ENCODE measurements at places on chromosomes 7 and 10.

DNA sequence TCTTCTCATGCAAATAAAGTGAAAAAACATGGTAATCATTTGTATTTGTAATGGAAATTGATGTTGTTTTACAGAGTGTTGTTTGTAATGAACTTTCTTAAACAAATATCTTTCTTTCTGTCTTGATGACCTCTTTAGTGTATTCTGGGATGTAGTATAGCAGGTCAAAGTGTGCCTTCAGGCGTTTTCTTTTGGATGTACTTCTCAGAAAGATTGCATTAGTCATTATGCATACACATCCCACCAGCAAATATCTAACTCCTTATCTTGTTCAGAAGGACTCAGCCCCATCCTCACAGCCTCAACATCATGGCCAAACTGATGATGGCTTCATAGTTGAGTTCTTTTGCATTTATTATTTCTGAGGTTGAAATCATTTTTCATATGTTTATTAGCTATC is 124.7 kb downstream of the LRRC18 start:
- H3K4me1 ChIP-seq: no peaks in the 10 kb centered on the region
- DNase-seq: no peak
- H3K36me3 ChIP-seq: no peaks in the 10 kb centered on the region

GRCh38 chr7:45971661-45972175 is 50.6 kb upstream of the IGFBP3 start:
- H3K36me3 ChIP-seq: no peaks in the 10 kb centered on the region
- H3K4me3 ChIP-seq: no peak overlapping the region
- no peak for DNase-seq
- H3K27me3 ChIP-seq: no peaks in the 10 kb centered on the region
- H3K4me1 ChIP-seq: no peaks in the 10 kb centered on the region

DNA sequence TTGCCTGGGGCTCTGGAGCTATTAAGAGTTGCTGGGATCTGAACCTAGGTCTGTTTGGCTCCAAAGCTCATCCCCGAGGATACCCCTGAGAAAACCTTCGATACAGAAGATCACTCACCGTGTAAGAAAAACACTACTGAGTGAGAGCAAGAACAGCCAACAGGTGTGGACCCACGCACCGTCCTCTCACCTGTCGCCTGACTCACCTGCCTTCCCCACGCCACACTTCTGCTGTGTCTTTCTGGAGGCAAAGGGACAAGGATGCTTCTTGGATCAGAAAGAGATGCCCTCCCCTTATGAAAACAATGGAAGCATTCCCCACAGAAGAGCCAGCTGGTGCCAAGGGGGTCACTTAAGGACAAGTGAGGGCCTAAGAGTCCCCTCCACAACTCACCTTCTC is 46.7 kb downstream of the COL13A1 start:
- no peak overlapping the region for H3K4me3 ChIP-seq
- H3K27ac ChIP-seq: no peak overlapping the region
- H3K36me3 ChIP-seq: no peaks in the 10 kb centered on the region
- H3K4me1 ChIP-seq: no peaks in the 10 kb centered on the region

- no peak overlapping the region for H3K4me3 ChIP-seq
- H3K4me1 ChIP-seq: no peaks in the 10 kb centered on the region
- no peaks in the 10 kb centered on the region for H3K27me3 ChIP-seq
- H3K36me3 ChIP-seq: no peaks in the 10 kb centered on the region
Observed at GRCh38 chr10:74799721-74800221, 26.6 kb upstream of the KAT6B start.

DNA sequence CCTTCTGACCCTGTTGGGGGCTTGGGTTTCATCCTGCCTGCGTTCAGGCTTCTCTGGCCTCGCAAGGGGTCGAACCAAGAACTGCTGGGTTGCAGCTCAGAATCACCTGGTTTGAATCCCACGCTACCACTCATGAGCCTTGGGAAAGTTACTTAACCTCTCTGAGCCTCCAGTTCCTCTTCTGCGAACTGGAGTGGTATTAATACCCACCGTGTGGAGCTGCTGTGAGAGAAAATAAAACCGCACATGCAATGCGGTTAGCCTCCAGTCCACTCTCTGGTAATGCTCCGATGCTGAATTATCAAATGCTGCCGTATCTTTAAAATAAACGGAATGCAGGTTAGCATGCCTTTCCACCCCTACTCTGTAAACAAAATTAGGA is 171.9 kb downstream of the ARHGAP12 start:
- no peak for DNase-seq
- H3K36me3 ChIP-seq: no peaks in the 10 kb centered on the region
- peaks cover 33% of the 10 kb centered on the region for H3K4me1 ChIP-seq
- H3K27ac ChIP-seq: no peak overlapping the region
- H3K4me3 ChIP-seq: no peak overlapping the region
